ENCODE measurements at places on chromosomes 5 and 9.
A peak's percentile ranks its signal among the peaks of the same experiment; 100 is the strongest.

- DNase-seq = no peak
Observed at GRCh38 chr5:29770936-29771335, 1422.5 kb upstream of the CDH6 start.

- DNase-seq = no peak
Observed at GRCh38 chr5:1264211-1264610, 30.7 kb downstream of the TERT start.

DNA sequence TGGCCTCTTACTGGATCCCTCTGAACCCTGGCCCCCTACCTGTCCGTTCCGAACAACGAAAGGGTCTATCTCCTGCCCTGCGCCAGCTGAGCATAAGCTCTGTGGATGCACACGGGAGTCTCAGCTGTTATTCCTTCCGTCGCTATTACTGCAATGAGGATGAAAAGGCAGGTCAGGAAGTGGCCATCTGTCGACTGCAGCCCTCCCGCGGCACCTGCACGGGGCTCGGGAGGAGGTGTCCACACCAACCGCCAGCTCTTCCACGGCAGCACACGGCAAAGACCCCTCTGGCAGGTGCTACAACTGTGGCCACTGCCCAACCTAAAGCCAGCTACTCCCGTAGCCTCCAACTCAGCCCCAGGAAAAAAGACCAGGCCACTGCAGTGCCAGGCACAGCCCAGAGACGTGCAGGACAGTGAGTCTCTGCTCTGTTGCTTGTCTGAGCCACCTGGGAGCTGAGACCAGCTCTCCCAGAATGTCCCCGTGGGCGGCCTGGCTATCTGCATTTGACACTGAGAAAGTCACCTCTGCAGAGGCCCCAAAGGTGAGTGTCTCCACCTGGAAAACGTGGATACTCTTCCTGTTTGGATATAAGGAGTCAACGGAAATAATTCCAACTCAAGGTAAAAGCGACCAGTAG, 19.1 kb downstream of the CAMSAP1 start:
- no peak for DNase-seq

DNA sequence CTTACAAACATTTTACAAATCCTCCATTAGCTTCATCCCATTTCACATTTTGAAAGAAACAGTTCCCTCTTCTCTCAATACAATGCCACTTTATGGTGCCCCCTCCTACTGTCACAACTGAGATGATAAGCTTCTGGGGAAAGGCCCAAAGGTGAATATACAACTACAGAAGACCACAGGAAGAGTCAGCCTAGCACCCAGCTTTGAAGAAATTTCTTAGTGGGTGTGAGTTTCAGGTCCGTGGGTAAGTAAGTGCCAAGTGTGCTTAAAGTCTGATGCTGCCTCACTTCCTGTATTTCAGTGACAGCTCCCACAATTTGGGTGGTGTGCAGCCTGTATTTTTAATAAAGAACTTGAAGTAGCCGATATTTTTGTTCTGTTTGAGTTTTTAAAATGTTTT, 68.1 kb downstream of the ARHGEF28 start:
- no peak for DNase-seq

DNA sequence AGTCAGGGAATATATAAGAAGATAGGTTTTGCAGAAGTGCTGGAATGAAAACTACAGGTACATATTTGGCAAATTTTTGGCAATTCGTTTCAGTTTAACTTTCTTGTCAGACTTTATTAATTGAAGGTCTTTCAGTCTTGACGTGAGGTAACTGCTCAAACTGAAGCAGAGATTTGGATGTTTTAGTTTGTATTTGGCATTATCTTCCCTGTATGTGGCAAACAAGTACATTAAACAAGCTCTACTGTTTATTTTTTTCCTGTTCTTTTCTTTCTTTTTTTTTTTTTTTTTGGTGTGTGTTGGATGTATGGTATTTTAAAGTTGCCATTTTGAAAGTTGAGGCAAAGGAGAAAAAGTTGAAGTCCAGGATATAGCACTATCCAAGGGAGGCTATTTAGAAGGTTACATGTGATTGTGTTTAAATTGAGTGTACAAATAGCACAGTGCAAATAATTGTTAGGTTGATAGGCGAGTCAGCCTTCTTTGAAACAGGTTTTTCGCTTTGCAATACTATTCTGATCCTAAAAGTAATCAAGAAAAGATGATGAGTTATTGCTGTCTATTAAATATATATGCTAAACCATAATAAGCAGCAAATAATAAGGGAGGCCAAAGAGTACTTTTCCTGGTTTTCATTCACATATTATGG, 2.2 kb downstream of the PBX3 start:
- no peak for DNase-seq

DNA sequence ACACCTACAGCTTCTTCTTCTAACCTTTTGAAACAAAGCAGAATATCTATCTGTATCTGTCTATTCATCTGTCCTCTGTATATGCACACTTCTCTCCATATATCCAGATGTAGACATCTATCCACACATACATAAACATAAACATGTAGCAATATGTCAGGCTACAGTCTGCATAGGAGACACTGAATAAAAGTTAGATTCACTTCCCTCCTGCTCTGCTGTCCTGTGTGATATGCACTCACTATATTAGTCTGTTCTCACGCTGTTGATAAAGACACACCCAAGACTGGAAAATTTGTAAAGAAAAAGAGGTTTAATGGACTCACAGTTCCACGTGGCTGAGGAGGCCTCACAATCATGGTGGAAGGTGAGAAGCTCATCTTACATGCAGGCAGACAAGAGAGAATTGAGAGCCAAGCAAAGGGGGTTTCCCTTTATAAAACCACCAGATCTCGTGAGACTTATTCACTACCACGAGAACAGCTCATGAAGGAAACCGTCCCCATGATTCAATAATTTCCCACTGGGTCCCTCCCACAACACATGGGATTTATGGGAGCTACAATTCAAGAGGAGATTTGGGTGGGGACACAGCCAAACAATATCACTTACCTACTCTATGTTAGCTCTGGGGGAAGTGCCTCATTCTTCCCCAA, 24.1 kb downstream of the RANBP3L start:
- no peak for DNase-seq

GRCh38 chr9:86341007-86341491, 13.2 kb downstream of the TUT7 start:
- no peak for DNase-seq

DNA sequence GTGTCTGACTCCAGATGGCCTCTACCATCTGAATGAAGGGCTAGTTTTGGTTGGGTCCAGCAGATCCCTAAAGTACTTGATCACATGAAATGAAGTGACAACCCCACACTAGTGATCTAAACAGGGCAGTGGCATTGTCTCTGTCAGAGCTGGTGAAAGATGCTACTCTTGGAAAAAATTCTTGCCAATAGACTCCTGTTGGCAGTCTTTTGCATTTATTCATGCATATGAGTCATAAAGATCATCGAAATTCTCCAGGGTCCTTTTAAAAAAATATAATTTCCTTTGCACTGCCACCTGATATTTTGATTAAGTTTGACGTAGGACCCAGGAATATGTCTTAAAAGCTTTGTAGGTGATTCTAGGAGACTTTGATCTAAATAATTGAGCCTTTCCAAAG, 135.1 kb upstream of the ELL2 start:
- DNase-seq = no peak

GRCh38 chr5:72476275-72476674, 30.9 kb downstream of the ZNF366 start:
- no peak for DNase-seq

- no peak for DNase-seq
Observed at GRCh38 chr5:79844571-79844970, 146.5 kb downstream of the MTX3 start.

DNA sequence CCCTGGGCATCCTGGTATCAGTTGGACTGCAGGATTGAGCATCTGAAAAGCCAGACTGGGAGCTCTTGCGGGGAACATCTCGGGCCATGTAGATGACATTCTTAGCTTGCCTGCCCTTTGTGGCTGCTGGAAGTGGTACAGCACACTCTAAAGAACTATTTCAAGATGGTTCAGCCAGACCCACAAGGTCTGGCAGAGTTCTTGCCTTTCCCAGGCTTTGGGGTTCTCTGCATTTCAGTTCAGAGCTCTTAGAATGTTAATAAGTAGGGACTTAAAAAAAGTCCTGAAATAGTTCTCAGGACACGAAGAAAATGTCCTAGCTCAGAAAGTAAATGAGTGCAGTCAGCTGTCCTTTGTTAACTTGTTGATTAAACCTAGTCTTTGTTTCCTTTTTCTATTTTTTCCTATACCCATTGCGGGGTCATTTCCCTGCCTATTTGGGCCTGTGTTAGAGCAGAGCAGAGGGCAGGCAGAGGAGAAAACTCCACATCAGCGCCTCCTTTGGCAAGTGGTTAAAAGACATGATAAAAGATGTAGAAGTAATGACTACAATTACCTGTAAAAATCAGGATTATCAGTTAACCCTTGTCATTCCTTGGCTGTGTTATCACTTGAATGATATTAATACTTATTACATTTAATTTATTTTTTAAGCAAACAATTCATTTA, 291.5 kb downstream of the ZSWIM6 start:
- DNase-seq = no peak

DNA sequence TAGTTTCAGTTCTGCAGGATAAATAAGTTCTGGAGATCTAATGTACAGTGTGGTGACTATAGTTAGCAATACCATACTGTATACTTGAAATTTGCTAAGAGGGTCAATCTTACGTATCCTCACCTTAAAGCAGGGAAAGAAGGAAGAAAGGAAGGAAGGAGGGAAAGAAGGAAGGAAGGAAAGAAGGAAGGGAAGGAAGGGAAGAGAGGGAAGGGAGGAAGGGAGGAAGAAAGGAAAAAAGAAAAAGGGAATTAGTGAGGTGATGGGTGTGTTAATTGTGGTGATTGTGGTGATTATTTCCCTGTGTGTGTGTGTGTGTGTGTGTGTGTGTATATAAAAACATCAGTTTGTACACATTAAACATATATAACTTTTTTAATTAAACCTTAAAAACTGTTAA, 242.6 kb upstream of the MSX2 start:
- DNase-seq = no peak

GRCh38 chr5:177447066-177447610, 524 bp downstream of the PRR7 start:
- DNase-seq = peak; percentile 74

DNA sequence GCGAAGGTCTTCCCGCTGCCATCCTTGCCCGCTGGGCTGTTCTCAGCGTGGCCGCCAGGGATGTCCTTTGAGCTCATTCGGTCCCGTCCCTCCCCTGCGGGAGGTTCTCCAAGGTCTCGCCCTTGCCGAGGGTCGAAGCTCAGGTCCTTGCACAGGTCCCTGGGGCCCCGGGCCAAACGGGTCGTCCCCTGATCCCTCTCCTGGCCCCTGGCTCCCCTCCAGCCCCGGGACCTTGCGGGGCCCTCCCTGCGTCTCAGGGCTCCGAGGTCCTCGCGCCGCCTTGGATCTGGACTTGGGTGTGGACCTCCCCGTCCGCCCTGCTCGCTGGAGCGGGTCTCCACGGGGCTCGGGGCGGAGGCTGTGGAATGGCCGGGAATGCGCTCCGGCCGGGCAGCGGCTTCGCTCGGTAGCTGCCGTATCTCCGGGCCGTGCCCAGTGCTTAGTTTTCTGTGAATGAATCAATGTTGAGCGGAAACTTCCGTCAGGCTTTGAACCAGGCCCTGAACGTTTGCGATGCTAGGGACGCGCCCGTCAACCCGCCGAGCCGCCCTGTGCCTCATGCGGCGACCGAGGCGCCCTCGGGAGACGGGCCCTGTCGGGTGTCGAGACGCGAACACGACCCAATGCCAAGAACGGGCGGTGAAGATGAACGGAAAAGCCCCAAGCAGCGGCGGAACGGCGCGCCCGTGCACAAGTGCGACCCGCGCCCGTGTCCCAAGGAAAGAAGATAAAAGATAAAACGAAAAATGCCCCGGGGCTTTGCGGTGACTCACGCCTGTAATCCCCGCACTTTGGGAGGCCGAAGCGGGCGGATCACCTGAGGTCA, 780 bp downstream of the RNU6ATAC start:
- DNase-seq = peak; percentile 35

- DNase-seq = no peak
Observed at GRCh38 chr5:117077142-117077541, 502.5 kb upstream of the SEMA6A start.

DNA sequence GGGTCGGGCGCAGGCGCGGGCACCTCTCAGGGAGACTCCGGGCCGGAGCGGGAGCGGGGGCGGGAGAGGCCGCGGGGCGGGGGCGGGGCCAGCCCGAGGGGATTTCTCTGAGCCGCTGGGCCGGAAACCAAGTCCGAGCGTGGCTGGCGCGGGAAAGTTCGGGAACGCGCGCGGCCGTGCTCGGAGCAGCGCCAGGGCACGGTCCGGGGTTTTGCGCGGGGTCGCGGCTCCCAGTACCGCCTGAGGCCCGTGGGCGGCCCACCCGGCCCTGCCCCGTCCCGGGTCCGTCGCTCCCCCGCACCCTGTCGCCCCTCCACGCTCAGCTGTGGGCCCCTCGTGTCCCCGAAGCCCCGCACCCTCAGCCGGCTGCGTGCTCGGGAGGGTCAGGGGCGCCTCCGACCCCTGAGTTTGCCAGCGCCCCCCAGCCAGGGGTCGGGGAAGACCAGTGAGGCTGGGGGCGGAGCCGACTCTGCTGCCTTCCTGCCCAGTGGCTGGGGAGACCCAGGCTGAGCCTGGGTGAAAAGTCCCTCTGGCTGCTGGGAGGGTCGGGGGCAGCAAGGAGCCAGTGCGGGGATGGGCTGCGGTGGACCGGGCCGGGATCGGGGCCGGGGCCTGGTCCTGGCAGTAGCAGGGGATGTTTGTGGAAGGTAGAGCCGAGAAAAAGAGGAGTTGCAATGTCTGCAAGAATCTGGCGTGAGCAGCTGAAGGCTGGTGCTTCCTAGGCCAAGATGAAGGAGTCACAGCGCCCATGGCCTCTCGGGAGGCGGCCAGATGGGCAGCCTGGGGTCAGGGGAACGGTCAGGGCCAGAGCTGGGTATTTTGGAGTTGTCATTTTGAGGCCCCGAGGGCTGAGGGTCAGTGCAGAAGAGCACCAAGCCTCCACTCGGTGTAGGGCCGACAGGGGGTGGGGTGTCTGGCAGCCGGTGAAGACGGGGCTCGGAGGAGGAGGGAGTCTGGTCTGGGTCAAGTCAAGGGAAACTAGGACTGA, 588 bp downstream of the TRAF2 start:
- no peak for DNase-seq

GRCh38 chr9:2261421-2262103, 246.4 kb downstream of the SMARCA2 start:
- DNase-seq = peak; percentile 6

DNA sequence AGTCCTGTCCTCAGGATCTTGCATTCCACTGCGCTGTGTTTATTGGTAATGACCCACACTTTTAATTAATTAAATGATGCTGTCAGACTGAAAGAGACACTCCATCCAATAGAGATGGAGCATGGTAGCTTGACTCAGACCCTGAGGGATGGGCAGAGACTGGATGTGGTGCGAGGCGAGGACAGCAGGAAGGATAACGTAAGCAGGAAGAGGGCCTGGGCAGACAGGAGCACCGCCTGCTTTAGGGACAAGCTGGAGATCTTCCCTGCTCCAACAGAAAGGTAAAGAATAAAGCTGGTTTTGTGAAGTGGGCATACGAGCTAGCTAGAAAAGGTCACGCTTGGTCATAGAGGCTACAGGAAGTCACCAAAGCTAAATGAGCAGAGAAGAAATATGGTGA, 3.6 kb upstream of the DOCK8 start:
- no peak for DNase-seq

DNA sequence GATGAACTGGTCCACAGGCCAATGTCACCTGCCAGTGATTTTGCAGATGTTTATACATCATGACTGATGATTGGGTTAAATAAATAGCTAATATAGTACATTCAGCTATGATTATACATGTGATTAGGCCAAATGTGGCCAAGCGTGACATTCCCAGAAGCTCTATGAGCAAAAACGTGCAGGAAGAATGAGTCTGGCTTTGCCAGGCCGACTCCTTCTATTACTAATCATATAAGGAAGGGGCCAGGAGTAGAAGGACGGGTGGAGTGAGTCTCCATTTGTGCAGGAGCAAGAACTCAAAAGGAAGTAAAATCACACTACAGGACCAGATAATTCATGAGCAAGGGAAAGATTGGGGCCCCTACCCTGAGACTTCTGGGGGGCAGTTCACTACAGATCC, 178.2 kb downstream of the ROR2 start:
- peak; percentile 63 for DNase-seq

Measured in foreskin fibroblast (primary cell).